ENCODE measurements at places on chromosomes 2 and 18. TPM values are rescaled to one million over a fixed set of nuclear protein-coding genes. Genes with fewer than 3 reads are reported as not detected.
A peak's percentile ranks its signal among the peaks of the same experiment; 100 is the strongest.

PFN4 gene
- not detected for total RNA-seq

SERPINE2 gene
- 60.4 TPM for total RNA-seq

GALNT3 gene
- total RNA-seq: 20.5 TPM

PTCD3 gene
- total RNA-seq: 192 TPM

CWC22 gene
- 27.5 TPM for total RNA-seq

GLI2 gene
- 45.9 TPM for total RNA-seq

SPOPL gene
- 11.4 TPM for total RNA-seq

- DNase-seq: no peak
These were observed 771.7 kb downstream of the CPS1 start for GRCh38 chr2:211328126-211328525.

DNA sequence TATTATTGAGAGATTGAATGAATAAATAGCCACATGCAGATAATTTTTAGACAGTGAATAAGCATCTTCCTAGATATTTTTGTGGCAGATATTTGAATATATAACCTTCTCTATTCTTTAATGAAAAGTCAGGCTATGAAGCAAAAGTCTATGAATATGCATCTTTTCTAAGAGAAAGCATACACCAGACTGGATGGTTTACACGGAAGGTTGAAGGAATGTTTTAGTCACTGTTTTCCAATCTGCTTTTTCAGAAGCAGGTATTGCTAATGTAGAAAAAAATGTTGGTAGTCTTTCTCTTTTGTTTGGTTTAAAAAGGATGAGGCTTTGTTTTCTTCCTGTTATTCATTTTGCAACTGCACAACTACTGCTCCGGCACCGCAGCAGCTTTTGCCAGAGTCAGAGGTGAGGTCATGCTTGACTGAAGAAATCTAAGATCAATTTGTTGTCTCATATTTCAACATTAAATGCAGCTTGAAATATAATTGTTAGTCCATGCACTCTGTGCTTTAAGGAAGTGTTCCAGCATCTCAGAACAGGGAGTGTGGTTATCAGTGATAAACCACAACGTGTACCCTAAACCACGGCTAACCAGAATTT, 1540.8 kb upstream of the PIK3C3 start:
- DNase-seq: no peak

DNA sequence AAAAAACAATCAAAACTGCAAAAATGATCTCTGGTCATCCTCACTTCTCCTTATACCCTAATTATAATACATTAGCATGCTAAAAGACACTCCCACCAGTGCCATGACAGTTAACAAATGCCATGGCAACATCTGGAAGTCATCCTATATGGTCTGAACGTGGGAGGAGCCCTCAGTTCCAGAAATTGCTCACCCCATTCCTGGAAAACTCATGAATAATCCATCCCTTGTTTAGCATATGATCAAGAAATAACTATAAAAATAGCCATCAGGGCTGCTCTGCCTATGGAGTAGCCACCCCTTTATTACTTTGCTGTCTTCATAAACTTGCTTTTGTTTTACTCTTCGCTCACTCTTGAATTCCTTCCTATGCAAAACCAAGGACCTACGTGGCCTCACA, 5.7 kb upstream of the C2orf80 start:
- no peak for DNase-seq

DNA sequence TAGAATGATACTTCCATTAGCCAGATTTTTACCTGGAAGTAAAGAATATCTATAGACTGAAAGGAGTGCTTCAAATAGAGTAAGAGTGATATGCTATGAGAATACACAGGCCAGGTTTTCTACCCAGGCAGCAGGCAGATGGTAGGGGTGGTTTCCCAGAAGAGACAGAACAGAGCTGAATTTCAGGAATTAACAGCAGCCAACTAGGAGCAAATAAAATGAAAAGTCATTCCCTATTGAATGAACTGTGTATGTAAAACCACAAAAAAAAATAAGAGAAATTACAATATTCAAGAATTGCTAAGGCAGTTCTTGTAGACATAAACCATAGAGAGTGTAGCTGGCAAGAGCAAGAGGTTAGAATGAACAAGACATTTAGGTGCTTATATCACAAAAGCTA, 336.8 kb downstream of the KCNJ3 start:
- DNase-seq: no peak

DNA sequence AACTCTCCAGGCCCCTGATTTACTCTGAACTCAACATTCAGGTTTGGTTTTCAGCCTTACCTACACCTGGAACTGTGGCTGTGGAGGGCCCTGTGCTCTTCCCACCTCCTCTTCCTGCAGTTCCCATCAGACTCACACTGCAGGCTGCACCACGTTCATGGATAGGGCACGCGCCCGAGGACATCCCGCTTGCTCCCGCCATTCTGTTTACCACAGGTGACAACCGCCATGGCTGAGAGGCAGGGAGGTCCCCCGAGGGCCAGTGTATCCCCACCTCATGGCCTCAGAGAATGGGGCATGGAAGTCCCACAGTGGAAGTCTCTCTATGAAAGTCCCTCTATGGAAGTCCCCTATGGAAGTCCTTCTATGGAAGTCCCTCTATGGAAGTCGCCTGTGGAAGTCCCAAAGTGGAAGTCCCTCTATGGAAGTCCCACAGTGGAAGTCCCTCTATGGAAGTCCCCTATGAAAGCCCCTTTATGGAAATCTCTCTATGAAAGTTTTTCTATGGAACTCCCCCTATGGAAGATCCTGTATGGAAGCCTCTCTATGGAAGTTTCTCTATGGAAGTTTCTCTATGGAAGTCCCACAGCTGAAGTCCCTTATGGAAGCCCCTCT, 358.4 kb upstream of the SALL3 start:
- no peak for DNase-seq

GRCh38 chr2:29420464-29420863, 305.2 kb downstream of the CLIP4 start:
- no peak for DNase-seq

- DNase-seq: no peak
These were observed 114.7 kb upstream of the STON1 start for GRCh38 chr2:48414980-48415835.

DNA sequence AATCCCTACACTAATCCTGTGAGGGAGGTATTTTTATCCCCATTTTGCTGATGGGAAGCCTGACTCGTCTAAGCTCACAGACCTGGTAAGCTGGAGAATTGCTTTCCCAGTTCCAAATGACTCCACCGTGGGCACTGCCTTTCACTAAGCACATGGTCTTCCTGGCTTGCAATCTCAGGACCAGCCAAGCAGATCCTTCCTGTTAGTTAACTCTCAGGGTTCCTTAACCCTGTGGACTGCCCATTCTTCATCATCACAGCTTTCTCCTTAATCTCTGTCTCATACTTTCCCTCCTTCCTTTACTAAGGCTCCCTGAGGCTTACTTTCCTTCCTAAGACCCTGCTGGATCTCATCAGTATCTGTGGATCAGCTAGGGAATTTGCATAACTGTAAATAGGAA, 122.2 kb upstream of the ZEB2 start:
- DNase-seq: no peak

GRCh38 chr2:109032229-109032820, 43.3 kb upstream of the EDAR start:
- no peak for DNase-seq

GRCh38 chr2:10814142-10814541, 1.6 kb upstream of the PDIA6 start:
- no peak for DNase-seq

- no peak for DNase-seq
These were observed 46.7 kb downstream of the KLF7 start for GRCh38 chr2:207119048-207119447.

DNA sequence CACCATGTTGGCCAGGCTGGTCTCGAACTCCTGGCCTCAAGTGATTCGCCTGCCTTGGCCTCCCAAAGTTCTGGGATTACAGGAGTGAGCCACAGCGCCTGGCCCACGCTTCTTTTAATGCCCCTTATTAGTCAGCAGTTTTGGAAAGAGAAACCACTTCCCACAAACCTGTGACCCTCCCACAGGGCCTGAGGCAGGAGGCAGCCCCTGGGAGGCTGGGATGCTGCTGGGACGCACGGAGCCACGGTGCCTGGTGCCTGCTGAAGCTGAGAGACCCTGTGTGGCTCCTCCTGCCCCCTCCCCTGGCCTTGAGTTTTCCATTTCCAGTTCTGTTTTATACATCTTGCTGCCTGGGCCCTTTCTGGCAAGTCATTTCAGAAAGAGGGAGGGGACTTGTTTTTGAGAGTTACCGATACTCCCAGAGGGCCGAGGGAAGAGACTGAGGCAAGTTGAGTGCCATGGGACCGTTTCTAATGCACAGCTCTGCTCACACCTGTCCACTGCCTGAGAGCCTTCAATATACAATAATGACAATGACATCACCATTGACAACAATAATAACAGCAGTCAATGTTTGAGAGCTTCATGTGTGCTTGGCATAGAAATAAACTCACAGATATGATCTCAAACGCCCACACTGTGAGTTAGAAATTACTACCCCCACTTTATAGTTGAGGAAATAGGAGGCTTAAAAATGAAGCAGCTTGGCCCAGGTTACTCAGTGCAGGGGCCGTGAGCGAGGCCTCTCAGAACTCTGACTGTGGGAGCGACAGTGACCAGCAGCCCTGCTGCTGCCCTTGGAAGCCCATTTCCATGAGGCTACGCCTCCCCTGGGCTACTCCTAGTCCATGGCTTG, 78.1 kb upstream of the YWHAQ start:
- DNase-seq: no peak

DNA sequence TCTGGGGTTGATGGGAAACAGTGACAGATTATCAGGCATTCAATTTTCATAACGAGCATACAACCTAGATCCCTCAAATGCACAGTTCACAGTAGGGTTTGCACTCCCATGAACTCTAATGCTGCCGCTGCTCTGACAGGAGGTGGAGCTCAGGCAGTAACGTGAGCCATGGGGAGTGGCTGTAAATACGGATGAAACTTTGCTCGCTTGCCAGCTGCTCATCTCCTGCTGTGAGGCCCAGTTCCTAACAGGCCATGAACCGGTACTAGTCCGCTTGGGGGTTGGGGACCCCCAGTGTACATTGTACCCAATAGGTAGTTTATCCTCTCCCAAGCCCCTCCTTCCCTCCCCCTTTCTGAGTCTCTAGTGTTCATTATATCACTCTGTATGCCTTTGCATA, 94.6 kb downstream of the PTH2R start:
- DNase-seq: peak; percentile 64

DNA sequence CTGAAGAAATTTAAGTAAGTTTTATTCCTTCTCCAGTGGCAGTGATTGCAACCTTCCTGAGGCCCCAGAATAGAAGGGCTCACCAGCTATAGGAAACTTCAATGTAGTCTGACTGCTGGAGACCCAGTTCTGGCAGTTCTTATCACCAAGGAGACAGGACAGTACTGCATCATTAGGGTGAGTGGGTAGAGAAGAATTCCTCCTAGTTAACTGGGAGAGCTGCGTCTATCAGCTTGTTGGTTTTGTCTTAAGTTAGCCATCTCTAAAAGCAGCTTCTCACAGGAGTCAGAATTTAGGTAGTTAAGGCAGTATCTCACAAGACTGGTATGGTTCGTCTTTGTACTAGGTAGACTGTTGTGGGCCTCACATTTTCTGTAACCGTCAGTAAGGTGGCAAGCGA, 3.3 kb upstream of the MSTN start:
- DNase-seq: no peak

DNA sequence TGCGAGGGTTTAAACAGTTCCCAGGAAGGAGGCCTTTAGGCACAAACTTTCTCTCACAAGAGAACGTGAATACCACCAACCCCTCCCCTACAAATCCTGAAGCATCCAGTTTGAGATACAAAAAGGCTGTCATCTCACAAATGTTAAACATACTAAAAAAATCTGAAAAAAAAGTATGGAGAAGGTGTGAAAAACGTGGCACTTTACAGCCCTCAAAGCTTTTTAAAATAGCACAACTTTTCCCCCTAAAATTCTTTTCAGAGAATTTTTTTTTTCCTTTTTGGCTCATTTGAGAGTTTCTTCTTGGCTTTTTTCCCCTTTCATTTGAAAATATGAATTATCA, 10.1 kb downstream of the ZEB2 start:
- no peak for DNase-seq

- DNase-seq: no peak
These were observed 25.3 kb downstream of the TMEM131 start for GRCh38 chr2:97970293-97971060.

GRCh38 chr2:129375632-129376425, 603.6 kb upstream of the RAB6C start:
- no peak for DNase-seq

GRCh38 chr2:216819055-216819454, 40.8 kb downstream of the TNP1 start:
- no peak for DNase-seq

DNA sequence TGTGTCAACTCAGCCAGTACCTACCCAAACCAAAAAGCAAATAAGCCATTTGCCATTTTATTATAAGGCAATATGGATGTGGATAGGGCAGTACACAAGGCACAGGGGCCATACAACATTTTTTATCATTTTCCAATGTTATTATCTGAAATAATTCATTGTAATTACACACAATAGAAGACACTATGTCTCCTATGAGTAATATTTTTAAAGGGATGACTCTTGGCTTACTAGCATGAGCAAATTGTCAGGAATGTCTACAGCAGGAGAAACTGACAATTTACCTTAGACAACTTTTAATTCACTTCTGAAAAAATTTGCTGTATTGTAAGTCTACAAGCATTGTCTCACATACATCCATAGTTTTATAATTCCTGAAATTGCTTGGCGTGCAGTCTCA, 1193.9 kb upstream of the CELF4 start:
- no peak for DNase-seq

DNA sequence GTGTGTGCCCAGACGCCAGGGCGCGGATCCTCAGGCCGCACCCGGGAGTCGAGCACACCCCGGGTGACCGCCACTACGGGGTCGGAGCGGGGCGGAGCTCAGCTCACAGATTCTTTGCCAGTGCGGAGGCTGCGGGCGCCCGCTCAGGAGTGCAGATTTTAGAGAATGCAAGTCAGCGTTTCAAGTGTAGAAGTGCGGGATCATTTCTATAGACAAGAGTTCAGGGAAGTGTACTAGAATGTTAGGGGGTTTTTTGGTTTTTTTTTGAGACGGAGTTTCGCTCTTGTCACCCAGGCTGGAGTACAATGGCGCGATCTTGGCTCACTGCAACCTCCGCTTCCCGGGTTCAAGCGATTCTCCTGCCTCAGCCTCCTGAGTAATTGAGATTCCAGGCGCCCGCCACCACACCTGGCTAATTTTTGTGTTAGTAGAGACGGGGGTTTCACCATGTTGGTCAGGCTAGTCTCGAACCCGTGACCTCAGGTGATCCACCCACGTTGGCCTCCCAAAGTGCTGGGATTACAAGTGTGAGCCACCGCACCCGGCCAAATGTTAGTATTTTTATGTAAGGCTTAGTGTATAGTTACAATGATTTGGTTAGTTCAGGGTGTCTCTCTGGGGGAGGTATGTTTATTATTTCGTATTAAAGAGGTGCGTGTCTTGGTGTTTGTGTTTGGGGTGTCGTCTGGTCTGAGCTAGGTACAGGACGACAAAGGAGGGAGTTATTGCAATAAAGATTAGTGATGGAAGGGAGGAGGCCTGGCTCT, 619 bp upstream of the FAM168B start:
- DNase-seq: no peak

DNA sequence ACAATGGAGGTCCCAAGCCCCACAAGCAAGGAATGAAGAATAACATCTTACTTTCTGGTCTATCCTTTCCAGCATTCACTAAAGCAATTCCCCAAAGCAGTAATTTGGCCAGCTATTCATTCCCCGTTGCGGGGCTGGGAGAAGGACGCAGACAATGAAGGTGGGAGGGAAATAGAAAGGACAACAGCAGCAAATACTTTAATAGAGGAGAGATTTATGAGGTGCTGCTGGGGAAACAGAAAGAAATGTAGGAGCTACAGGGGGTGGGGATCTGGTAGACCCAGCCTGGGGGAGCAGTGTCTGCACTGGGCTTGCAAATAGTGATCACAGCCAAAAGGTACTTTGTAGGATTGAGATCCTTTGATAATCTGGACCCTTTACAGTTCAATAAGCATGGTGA, 13.9 kb upstream of the ATL2 start:
- DNase-seq: no peak

- DNase-seq: no peak
These were observed 24.3 kb upstream of the UGP2 start for GRCh38 chr2:63817382-63817781.

All from WTC11 (cell line).